ENCODE measurements at places on chromosomes 2 and 18. TPM values are rescaled to one million over a fixed set of nuclear protein-coding genes. Genes with fewer than 3 reads are reported as not detected.

DNA sequence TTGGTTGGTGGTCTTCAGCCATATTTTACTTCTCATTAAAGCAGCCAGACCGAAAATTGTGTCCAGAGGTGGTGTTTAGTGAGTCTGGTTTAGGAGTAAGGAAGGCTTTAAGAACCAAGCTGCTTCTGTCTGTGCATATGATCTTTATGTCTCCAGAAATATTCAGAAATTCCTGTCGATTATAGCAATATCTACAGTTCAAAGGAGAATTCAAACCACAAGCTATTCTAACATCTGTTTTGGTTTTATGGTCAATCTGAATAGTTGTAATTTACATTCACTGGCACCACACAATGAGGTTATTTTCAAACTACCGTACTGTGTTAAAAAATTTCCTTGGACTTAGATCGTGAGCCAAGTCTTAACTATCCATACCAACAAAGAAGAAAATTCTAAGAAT is 11.3 kb downstream of the UPP2 start:
- DNase-seq = no peak

GRCh38 chr18:12394428-12394827 is 13.3 kb upstream of the PRELID3A start:
- DNase-seq = peak; percentile 23

GRCh38 chr2:184834699-184835397 is 236.5 kb downstream of the ZNF804A start:
- DNase-seq = no peak

- DNase-seq = no peak
Observed at GRCh38 chr18:67845035-67845434, 328.5 kb upstream of the DSEL start.

DNA sequence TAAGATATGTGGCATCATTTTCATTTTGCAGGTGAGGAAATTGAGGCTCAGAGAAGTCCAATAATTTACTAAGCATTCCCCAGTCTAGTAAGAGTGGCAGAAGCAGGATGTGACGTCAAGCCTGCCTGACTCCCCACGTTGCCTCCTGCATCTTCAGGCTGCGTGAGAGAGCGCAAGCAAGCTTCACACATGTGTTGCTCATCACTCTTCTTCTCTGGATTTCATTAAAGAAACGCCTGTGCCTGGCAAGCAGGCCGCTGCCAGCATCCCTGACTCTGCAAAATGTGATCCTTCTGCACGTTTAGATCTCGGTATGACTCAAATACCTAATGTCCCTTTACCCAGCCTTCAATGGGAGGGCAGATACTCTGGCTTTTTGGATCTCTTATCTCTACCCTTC is 96.8 kb downstream of the PRKCE start:
- no peak for DNase-seq

- no peak for DNase-seq
Observed at GRCh38 chr18:77167251-77167650, 34.7 kb upstream of the MBP start.

GRCh38 chr18:80022613-80023012 is 11.6 kb upstream of the RBFA start:
- DNase-seq = no peak

GRCh38 chr18:25349131-25349925 is 2.6 kb downstream of the ZNF521 start:
- DNase-seq = no peak

DNA sequence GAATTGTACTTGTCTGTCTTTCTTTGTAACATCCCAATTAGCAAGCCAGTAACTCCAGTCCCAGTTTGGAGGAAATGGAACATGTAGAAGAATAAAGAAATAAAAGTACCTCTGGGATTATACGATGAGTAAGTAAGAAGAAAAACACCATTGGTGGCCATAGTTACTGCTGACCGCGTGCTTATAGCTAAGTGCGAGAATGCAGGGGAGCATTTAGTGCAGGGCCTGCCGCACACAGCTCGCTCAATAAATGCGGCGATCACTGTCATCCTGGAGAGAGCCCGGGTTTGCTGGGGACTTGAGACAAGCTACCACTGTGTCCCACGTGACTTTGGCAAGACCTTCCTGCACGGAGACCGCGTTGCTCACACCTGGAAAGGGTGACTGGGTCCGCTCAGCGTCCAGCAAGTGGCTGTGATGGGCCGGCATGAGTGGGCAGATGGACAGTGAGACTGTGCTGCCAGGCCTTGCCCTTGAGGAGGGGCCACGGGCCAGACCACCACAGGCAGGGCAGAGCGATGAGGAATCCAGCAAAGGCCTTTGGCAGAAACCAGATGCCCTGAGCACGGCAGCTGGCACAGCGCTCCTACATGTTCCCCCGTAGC is 54.8 kb downstream of the ADI1 start:
- DNase-seq = no peak

The PLA2R1 gene
- total RNA-seq = not detected
